Activated CD4-positive, alpha-beta T cell treated with anti-CD3 and anti-CD28 coated beads, Interleukin-10, Interleukin-2, amounts not matched to agents 100 ng/mL and 50 ng/mL, durations not matched to agents 16 hours and 8 hours (primary cell): ENCODE measurements at places on chromosomes 4 and X.

DNA sequence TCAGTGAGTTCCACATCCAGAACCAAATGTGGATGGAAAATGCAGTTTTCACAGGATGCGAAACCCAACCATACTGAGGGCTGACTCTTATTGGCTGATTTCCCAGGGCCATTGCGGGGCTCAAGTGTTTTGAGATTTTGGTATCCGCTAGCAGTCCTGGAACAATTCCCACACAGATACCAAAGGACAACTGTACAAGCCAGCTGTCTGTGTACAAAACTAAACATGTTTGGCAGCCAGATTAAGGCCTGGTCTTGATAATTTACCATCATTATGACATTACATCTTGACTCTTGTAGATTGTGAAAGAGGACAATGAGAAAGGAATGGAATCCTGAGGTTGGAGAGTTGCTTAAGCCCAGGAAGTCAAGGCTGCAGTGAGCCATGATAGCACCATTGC, 121.9 kb downstream of the DKK2 start:
- no peak for DNase-seq

DNA sequence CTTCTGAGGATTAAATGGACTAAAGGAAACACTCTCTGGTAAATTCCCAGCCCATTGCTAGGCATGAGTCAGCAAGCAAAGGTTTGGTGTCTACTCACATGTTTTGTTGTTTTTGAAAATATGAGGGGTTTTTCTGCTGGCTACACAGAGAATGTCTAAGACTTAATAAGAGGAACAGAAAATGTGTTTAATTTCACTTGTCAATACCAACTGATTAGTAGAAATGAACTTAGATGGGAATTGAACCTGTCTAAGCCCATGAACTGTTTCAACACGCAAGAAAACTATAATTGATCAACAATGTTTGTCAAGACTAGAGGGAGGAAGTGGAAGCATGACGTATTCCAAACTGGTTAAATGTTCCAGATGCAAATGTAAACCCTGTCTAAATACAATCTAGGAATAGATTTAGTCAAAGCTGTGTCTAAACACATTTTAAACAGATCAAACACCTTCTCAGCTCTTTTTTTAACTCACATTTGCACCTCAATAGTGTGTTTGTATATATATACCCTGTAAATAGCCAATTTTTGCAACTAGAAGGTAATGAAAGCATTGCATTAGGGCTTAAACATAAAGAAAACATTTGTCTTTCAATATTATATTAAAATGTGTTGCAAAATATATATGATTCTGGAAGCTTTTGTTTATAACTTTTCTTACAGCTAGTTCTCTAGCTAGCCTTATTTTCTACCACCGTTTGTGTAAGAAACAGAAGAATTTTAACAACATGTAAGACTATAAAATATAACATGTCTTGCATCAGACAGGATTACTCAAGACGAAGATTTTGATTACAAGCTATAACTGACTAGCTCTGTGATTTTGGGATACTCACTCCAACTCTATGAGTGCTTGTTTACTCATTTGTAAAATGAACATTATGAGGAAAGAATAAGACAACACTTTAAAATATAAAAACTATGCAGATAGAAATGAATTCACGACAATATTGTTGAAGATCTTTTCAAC, 607.8 kb downstream of the FSTL5 start:
- DNase-seq, result no peak

DNA sequence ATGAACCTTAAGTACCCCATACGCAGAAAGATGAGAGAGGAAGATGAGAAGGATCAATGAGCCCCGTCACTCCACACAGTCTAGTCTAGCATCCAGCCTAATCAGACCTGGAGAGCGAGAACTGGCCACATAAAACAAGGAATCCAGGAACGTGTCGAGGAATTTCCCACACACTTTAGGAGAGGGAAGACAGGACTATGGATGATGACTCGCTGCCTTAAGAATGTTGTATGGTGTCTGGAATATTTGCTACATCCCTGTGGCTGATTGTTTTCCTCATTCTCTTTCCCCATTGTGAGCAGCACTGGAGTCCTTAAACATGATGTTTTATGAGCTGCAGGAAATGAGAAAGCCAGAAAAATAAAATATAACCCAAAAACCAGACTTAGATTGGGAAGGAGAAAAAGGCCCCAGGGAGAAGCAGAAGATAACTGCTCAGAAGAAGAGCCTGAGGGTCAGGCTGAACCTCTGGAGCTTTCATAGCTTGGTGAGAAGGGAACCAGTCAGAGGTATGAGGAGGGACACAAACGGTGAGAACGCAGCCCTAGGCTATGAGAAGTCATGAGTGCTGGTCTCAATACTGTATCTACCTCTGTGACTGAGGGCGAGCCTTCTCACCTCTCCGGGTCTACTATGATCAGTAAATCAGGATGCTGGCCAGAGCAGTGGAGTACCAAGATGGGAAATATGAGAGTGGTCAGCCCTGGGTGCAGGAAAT, 139.5 kb upstream of the NOCT start:
- DNase-seq, result no peak

GRCh38 chrX:54397113-54397512, 39.3 kb upstream of the WNK3 start:
- no peak for DNase-seq

DNA sequence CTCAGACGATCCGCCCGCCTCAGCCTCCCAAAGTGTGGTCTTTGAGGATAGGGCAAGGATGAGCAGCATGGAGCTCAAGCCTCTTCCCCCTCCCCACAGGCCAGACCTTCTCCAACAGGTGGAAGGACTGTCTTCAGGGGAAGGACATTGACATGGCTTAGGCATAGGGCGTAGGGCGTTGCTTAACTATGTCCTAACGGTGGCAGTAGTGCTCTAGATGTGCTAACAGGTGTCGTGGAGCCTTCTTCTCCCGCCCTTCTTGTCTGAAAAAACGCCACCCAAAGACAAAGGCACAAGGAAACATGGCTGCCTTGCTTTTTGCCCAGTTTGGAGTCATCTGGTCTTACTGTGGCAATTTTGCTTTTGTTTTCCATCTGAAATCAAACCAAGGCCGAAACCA, 219.8 kb downstream of the OR13H1 start:
- DNase-seq, result peak; percentile 91

DNA sequence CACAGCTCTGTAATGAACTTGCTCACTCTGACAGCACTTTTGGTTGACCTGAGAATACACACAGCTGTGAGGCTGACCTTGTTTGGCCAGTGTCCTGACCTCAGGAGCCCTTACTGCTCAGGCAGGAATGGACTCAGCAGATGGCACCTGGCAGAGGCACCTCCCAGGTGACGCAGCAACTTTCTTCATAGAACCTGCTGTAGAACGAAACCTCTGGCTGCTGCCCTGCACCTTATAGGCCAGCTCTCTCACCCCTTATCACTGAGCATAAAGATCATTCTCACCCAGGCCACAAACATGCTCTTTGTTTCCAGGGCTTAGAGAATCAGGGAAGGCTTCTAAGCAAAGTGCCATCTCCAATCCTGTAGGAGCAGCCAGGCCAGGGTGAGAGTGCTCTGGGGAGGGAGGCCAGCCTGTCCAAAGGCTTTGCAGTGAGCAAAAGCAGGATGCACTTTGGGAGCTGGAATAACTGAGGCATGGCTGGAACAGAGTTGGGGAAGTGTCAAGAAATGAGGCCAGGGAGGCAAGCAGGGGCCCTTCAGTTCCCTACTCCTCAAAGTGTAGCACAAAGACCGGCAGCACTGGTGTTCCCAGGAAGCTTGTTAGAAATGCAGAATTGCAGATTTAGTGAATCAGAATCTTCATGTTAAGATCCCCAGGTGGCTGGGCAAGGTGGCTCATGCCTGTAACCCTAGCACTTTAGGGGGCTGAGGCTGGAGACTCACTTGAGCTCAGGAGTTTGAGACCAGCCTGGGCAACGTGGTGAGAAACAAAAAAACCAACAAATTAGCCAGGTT, 13.3 kb upstream of the CENPU start:
- DNase-seq, result no peak

GRCh38 chr4:37188100-37188499, 56.4 kb upstream of the NWD2 start:
- DNase-seq, result peak; percentile 17

DNA sequence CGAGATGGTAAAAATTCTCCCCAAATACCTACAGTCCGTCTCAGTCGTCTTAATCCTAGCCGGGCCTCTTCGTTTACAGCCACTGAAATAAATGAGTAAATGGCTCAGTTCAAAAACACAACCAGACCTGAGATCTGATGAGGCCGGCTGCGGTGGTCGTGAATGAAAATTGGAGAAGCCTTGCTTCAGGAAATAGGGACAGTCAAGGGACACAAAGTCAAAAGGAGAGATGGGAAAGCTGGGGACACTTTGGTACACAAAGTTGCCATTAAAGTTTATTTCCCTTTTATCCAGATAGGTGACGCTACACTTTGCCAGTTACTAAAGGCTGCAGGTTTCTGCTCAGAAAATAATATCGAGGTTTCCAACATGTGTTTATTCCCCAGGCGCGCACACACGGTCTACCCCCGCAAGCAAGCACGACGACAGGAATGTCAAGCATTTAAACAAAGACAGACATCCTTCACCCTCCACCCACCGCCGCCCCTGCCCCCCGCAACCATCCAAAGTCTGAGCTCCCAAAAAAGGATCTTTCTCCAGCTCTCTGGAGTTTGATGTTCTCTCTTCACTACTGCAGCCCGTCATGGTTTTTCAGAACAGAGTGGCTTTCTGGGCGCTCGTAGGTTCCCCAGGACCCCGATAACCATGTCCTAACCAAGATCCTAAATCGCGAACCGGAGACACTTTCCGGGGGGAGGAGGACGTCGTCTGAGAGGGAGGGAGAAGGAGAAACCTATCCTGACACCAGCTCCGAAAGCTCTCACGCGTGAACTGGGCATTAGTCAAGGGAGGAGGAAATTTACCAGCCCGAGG, 1.3 kb upstream of the PCDH7 start:
- DNase-seq, result no peak

- DNase-seq, result no peak
Measured at GRCh38 chr4:52091801-52092200, 40.7 kb downstream of the SPATA18 start.

- no peak for DNase-seq
Measured at GRCh38 chr4:136867465-136867864, 664.8 kb downstream of the PCDH18 start.

- no peak for DNase-seq
Measured at GRCh38 chrX:103608306-103608963, 672 bp downstream of the TCEAL3 start.

- no peak for DNase-seq
Measured at GRCh38 chr4:77450006-77450405, 155.6 kb upstream of the CXCL13 start.

DNA sequence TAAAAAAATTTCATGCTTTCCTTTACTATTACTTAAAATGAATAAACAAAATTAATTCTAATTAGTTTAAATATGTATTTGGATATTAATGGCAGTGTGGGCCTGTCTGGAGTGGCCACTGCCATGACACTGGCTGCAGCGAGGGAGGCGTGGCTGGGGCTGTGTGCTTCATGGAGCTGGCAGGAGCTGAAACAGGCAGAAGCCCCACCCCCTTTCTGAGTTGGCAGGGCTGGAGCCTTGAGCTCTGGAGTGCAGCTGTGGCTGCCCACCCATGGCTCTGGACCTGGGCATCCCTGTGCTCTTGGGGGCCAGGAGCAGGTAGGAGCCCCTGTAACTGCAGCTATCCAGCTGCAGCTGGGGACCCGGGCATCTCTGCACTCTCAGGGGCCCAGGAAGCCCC, 8.2 kb upstream of the HSD17B11 start:
- DNase-seq, result no peak

GRCh38 chrX:133177202-133177601, 41.0 kb downstream of the TFDP3 start:
- no peak for DNase-seq

GRCh38 chr4:94390804-94391410, 48.3 kb upstream of the HPGDS start:
- DNase-seq, result peak; percentile 38

GRCh38 chrX:9227276-9227675, 193.3 kb upstream of the FAM9B start:
- peak; percentile 32 for DNase-seq

DNA sequence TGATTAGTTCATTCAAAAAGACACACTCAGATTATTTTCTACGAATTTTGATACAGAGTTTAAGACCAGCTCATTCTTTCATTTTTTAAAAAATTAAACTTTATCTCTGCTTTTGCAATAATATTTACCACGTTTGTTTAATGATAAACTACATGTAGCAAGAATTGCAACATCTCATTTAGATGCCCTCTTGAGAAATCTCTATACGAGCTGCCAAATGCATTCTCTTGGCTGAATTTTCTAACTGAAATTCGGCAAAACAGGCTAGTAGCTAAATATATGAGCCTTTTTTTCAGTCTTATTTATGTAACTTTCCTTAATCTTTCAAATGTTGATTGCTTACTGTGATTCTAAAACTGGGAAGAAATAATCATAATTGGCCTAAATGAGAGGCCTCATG, 2.1 kb upstream of the GC start:
- no peak for DNase-seq

- DNase-seq, result no peak
Measured at GRCh38 chrX:2317527-2318055, 183.2 kb downstream of the DHRSX start.

- DNase-seq, result peak; percentile 80
Measured at GRCh38 chr4:77861495-77861894, 1.1 kb upstream of the MRPL1 start.

GRCh38 chr4:12889054-12889453, 595.1 kb downstream of the RAB28 start:
- no peak for DNase-seq

DNA sequence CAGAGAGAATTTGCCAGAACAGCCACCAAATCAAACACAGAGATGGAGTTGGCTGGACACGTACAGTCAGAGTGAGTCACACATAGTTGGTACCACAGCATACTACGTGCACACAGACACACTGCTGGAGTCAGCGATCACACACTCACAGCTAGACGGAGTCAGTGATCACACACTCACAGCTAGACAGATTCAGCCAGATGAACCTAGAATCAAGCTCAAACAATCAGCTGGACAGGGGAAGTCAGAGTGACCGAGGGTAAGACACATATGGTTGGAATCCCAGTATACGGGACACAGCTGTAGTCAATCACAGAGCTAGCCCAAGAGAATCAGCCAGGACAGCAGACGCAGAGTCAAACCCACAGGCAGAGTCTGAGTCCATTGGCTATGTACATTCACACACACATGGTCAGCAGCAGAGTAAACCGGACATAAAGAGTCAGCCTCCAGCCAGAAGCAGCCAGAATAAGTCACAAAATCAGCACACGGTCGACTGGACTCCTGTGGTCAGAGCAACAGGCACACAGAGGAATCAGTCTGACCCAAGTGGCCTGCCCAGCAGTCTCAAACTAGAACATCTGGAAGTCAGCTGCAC, 4.6 kb downstream of the SLC38A5 start:
- DNase-seq, result no peak

- DNase-seq, result no peak
Measured at GRCh38 chr4:82652062-82652461, 90.3 kb upstream of the TMEM150C start.

DNA sequence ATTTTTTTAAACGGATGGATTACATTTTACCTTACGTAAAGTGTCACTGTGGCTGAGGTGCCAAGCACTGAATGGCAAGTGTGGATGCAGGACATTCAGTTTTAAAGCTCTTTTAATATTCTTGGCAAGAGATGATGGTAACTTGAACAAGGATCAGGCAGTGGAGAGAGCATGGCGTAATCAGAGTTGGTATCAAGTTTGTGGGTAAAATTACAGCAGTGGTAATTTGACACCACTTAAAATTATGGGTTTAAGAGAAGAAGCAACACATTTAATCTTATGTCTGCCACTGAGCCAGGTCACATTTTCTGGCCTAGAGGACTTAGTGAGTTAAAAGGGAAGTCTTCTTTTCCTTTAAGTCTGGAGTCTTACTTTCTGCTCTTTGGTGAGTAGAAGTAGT, 100.5 kb downstream of the NAA11 start:
- DNase-seq, result no peak

- no peak for DNase-seq
Measured at GRCh38 chrX:43971966-43972961, 926 bp downstream of the NDP start.
